Stimulated activated CD4-positive, alpha-beta T cell treated with anti-CD3 and anti-CD28 coated beads, Interleukin-12 subunit alpha, Interleukin-12 subunit beta, amount 100 ng/mL, for 4 hours (primary cell): ENCODE measurements at places on chromosomes 7 and 10.

DNA sequence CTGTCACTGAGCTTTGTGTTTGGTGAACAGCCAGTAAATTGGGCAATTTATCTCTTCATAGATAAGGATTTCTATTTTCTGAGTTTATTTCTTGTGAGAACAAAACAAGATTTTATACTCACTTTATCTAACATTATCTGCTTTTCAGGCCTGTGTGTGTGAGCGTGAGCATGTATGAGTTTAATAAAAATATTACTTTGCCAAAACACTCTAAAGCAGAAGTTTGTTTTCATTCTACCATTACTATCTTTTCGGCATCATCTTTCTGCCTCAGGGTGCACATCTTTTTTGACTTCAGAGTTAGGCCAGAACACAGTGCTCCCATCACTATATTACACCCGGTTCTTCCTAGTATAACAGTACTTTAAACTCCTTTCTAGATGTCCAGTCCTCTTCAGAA is 13.0 kb downstream of the ZWINT start:
- DNase-seq: no peak

DNA sequence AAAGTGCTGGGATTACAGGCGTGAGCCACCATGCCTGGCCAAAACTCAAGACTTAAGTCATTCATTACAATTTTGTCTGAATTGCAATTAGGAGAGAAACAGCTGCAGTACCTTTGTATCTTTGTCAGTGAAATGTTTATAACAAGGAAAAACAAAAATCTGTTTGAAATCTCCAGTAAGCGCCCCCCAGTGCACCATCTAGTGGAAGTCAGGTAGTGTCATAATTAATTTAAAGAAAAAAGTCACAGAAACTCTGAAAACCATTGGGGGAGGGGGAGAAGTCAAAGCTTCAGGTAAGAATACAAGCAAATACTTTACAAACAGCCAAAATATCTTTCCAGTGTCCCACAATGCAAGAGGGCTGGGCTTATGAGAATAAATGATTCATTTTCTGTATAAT is 2.8 kb downstream of the MPP7 start:
- no peak for DNase-seq

- DNase-seq: no peak
Measured at GRCh38 chr10:132418527-132419416, 21.8 kb downstream of the PWWP2B start.

DNA sequence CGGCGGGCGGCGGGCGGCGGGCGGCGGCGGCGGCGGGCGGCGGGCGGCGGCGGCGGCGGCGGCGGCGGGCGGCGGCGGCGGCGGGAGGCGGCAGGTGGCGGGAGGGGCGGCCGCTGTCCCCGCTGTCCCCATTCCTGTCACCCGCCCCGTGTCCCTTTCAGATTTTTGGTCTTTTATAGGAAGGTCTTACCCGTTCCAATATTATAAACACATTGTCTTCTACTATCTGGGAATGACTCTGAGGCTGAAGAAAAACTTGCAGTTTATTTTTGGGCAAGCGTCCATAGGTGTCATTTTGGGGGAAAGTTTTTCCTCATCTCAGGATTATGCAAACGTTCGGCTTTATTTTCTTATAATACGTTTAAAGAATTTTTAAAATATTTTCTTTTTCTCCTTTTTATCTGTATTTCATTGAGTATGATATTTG is 578 bp downstream of the ZNF713 start:
- DNase-seq: peak; percentile 2

DNA sequence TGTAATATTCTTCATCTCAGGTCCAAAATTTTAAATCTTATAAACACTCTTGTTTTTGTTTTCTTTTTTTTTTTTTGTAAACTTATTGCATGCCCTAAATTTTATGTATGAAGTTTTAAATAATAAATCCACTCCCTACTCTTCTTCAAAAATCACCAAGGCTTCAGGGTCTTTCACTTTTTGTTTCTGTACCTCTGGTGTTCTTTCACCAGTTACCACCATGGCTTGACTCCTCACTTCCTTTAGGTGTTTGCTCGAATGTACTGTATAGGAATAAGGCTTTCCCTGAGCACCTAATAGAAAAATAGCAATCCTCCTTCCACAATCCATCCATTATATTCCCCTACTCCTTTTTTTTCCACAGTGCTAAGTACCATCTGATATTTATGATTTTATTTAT is 962.8 kb upstream of the POT1 start:
- no peak for DNase-seq

- no peak for DNase-seq
Measured at GRCh38 chr7:150443793-150444540, 6.5 kb upstream of the GIMAP8 start.

DNA sequence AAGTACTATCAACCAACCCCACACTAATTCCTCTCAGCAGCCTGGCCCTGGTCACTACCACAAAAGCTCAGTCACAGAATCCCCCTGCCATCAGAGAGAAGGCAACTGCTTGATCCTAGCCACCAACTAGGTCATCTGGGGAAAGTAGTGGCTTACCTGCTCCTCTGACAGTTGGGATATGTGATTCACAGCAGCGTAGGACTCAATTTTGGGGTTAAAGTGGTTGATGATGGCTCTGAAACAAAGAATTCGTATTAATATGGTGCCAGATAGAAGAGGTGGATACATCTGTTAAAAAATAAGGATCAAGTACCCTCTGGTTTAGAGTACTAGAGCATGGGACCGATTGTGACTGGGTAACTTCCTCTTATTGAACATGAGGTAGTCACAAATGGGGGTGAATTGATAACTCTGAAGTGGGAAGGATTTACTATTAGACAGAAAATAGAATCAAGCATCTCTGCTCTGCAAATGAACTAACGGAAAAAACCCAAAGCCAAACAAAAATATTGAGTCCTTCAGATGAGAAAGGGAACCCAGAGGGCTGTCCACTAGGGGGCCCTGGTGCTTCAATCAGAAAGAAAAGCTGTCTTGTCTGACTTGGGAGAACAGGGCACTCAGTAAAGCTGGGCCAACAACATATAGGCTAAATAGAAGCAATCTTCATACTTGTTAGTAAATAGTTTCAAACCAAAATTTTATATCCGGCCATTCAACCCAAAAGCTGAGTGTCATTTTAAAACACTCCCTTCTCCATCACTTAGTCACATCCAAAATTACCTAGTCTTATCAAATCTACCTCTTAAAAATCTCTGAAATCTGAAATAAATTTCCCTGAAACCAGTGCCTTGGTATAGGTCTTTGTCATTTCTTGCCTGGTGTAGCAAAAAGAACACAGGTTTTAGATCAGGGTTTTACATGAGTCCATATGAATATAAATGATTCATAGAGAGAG is 45.9 kb upstream of the KCNIP2 start:
- peak; percentile 65 for DNase-seq

DNA sequence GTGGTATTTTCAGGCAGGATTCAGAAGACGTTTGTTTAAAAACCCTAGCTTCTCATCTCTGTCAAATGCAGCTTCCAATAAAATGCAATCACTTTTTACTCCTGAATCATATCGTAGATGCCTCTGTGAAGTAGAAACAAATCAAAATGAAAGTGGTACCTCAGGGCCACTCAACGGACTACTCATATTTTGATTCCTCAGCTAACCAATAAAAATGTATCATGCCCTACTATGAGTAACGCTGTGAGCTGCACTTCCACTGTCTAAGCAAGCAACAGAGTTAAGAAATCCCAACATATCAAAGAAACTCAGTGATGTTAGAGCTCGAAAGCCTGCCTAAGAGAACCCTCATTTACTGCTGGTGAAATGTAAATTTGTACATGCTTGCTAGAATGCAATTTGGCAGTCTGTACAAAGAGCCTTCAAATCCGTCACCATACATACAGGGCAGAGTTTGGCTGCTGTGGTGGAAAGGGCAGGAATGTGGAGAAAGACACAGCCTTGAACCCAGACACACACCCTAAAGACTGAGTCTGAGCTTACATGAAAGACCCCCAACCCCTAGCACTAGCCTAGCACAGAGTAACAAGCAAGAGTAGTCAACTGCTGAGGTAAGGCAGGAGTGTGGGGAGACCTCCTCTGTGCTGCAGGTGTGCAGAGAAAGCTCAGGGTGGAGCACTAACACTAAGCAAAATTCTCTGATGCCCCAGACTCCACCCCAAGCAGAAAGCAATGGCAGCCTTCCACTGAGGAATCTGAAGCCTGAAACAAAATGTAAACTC is 151.5 kb downstream of the ANK3 start:
- DNase-seq: no peak

GRCh38 chr10:50387007-50387731 is 135.9 kb upstream of the ASAH2 start:
- DNase-seq: no peak

DNA sequence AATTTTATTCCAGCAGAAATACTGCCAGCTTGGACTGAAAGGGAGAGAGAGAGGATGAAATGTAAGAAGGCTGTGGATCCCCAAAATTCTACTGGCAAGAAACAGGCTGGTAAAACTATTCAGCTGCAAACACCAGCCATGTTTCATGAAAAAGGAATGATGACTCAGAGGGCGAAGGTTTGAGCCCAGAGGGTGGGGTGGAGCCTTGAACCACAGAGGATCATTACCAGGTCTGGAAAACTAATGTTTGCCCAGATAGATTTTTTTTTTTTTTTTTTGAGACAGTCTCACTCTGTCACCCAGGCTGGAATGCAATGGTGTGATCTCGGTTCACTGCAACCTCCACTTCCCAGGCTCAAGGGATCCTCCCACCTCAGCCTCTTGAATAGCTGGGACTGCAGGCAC is 41.7 kb upstream of the NRF1 start:
- no peak for DNase-seq

GRCh38 chr7:16691241-16691640 is 45.3 kb downstream of the BZW2 start:
- no peak for DNase-seq

- no peak for DNase-seq
Measured at GRCh38 chr7:114700247-114700928, 221.5 kb upstream of the MDFIC start.

DNA sequence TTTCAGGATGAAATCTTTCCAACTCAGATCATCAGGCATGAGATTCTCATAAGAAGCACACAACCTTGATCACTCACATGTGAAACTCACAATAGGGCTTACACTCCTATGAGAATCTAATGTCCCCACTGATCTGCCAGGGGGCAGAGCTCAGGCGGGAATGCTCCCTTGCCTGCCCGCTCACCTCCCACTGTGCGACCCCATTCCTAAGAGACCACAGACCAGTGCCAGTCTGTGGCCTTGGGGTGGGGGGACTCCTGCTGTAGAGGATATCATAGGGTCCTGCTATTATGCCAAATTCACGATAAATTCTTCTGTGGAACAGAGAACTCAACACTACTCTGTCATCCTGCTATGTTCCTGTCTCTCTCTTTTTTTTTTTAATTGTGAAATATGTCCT is 5.2 kb upstream of the RASGEF1A start:
- DNase-seq: no peak

GRCh38 chr7:81447351-81447952 is 322.4 kb downstream of the HGF start:
- DNase-seq: no peak

DNA sequence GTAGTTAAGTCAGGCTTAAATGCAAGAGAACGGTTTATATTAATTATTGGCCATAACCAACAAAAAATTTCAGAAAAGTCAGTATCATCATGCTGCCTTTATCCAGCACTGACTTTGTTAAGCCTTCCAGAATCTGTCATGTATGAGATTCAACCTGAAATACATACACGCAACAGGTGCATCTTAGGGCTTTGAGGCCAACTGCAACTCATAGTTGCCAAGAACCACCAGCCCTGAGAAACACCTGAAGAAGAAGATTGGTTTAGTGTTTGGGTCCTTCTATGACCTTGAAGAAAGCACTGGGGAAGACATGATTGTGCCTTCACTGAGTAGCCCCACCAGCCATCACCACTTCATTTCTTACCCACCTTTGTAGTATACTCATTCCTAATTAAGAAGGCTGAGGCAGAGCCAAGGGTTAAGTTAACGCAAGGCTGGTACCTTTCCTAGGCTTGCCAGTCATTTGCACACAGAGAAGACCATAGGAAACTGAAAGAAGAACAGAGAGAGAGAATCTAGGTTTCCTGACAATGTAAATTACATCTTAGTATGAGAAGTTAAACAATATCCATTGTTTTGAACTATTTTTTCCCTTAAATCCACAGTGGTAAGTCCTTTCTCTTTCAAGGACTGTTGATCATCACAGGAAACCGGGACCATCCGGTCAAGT is 200.1 kb upstream of the PRKCQ start:
- no peak for DNase-seq

DNA sequence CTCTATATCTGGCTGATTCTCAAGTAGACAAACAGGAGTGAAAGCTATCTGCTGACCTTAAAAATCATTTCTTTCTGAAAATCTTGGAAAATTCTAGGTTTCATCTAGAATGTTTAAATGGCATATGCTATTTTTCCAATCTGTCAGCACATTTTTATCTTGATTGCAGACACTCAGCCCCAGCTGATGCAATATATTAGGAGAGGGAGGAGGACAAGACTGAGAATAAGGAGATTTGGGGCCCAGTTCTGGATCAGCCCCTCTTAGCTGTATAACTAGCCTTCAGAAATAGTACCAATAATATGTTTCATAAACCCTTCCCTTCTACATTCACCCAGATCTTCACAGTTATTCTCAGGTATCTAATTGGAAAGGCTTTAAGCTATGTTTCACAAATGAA is 131.2 kb downstream of the HDAC9 start:
- DNase-seq: no peak

GRCh38 chr7:157550300-157551275 is 213.8 kb downstream of the DNAJB6 start:
- no peak for DNase-seq

- no peak for DNase-seq
Measured at GRCh38 chr7:18788026-18788425, 292.5 kb downstream of the HDAC9 start.

GRCh38 chr10:132850246-132850645 is 64.3 kb upstream of the NKX6-2 start:
- no peak for DNase-seq

DNA sequence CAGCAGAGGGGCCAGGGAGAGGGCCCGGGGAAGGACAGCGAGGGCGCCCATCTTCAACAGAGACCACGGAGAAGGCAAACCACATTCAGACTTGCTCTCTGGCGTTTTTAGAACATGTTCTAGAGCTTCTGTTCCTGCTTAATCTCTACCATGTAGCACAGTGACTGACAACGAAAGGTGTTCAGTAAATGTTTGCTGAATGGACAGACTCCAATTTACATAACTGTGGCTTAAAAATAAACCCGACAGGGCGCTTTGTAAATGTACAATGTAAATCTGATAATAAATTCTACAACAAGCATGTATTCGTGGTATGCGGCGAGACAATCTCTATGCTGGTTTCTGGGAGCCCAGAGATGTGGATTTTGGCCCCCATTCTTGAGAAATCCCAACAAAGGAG is 10.5 kb downstream of the ADARB2 start:
- no peak for DNase-seq

DNA sequence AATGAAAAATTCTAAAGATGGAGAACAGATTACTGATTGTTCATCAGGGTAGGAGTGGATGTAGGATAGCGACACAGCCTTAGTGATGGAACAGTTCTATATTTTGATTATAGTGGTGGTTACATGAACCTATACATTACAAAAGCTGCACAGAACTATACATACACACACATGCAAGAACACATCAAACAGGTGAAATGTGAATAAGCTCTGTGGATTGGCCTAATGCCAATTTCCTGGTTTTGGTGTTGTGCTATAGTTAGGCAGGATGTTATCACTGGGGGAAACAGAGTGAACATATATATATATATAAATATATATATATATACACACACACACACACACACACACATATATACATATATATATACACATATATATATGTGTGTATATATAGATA is 76.4 kb upstream of the PIK3CG start:
- DNase-seq: no peak

GRCh38 chr7:18555968-18556367 is 60.4 kb downstream of the HDAC9 start:
- no peak for DNase-seq

- no peak for DNase-seq
Measured at GRCh38 chr7:105829681-105830322, 46.6 kb downstream of the ATXN7L1 start.
